ENCODE measurements at places on chromosomes 2 and 18.
A peak's percentile ranks its signal among the peaks of the same experiment; 100 is the strongest.

- no peak for DNase-seq
Measured at GRCh38 chr2:218811382-218811781, 20.2 kb downstream of the PRKAG3 start.

- DNase-seq: no peak
Measured at GRCh38 chr2:202703091-202703490, 68.3 kb downstream of the FAM117B start.

DNA sequence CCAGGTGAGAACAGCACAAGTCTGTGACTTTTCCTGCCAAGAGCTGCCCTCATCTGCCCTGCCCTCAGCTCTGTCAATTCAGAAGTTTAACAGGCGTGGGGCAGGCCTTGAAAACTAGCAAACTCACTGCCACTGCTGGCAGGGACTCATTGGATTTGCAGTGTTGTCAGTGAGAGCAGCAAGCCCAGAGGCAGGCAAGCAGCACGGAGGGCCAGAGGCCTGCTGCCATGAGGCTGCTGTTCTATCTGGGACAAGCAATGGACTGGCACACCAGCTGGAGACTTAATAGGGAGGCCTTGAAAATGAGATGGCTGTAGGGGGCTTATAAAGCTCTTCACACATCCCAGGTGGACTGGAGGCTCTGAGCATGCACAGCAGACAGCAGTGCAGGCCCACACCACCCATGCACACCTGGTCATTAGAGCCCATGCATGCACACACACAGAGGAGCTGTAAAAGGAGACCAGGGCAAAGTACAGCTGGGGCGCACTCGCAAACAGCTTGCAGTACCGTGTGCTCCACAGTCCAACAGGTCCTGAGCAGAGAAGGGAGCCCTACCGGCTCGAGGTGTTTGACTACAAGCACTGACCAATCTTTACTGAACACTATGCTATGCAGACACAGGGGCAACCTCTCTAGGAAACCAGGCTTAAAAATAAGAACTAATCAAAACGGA is 28.7 kb downstream of the MGAT4A start:
- no peak for DNase-seq

- DNase-seq: no peak
Measured at GRCh38 chr2:9696731-9697130, 65.9 kb upstream of the YWHAQ start.

GRCh38 chr2:15818318-15818753 is 122.0 kb upstream of the MYCN start:
- no peak for DNase-seq

DNA sequence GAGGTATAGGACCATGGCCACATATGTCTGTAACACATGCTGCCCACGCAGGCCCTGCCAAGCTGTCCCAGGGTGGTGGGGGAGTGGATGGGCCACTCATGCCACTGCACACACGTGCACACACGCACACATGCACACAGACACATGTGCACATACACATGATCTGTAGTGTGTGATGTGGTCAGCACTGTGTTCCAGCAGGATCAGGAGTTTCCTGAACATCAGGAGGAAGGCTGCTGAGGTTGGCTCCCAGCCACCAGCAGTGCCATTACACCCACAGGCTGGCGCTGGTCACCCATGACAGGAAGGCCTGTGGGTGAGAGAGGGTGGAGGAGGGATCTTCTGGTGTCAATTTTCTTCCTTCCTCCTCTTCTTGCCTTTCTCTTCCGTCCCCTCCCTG is 44.7 kb downstream of the POMC start:
- no peak for DNase-seq

GRCh38 chr2:46831869-46832265 is 83.7 kb downstream of the MCFD2 start:
- no peak for DNase-seq

- DNase-seq: no peak
Measured at GRCh38 chr2:160246356-160246755, 46.3 kb upstream of the ITGB6 start.

DNA sequence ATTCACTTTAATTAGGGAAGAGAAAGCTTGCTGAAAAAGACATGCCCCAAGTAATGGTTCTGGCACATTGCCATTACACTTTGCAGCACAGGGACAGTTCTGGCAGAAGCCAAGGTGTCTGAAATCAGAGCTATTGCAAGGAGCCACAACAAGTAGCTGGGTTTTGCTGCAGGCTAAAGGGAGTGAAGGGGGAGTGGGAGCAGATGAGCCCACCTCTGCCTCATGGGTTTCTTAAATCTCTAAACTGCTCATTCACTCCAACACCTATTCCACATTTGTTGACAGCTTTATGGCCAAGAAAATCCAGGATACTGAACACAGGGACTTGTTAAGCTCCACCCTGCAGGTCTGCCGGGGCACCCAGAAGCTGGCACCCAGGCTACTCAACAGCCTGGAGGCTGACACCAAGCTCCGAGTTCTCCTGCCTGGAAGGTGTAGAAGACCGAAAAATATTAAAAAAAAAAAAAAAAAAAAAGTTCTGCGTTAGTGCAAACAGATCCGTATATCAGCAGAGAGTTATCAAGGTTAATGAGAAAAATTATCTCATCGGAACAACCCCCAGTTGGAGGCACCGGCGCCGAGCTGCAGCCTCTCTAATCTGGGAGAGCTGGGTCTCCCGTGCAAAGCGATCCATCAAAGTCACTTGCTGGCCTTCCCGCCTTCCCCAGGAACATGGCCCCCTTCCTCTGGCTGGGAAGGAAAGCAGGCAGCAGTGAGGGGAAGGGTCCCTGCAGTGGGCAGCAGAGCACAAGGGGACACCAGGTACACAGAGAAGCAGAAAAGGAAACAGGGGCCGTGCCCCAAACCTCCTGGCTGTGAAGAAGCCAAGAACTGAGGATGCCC is 123.7 kb downstream of the HNMT start:
- no peak for DNase-seq

GRCh38 chr2:53519918-53520841 is 247.4 kb upstream of the CHAC2 start:
- no peak for DNase-seq

GRCh38 chr2:25275575-25275965 is 66.2 kb downstream of the DNMT3A start:
- DNase-seq: no peak

DNA sequence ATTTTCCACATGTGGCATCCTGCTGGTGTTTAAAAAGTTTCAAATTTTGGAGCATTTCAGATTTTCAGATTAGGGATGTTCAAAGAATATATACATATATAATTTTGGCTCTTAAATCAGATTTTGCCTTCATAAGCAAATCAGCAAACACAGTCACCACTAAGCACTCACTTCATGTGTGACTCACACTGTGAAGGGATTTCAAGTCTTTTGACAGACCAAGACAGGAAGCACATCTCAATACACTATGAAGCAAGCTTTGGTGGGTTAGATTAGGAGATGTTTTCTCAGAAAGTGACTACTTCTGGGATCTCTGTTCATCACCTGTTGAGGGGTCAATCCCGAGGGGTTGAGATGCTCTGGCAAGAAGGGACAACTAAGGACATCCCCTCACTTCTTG is 227.8 kb upstream of the RBBP8 start:
- DNase-seq: no peak

DNA sequence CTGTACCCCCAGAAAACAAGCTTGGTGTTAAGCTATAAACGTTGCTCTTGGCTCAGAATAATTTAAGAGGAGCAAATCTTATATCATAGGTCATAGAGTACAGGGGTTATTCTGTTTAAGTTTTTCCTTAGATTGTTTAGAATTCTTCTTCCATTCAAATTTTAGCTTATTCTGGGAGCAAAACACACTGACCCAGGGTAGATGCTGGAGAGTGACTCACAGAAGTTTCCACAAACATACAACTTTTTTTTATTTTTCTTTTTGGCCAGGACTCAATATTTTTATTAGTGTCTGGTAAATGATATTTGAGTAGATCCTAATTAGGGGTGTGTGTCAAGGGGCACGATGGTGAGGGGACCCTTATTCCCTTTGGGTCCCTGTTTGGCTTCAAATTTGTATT is 71.5 kb upstream of the PSME4 start:
- DNase-seq: no peak

GRCh38 chr2:176931588-176932563 is 280.7 kb upstream of the HNRNPA3 start:
- no peak for DNase-seq

DNA sequence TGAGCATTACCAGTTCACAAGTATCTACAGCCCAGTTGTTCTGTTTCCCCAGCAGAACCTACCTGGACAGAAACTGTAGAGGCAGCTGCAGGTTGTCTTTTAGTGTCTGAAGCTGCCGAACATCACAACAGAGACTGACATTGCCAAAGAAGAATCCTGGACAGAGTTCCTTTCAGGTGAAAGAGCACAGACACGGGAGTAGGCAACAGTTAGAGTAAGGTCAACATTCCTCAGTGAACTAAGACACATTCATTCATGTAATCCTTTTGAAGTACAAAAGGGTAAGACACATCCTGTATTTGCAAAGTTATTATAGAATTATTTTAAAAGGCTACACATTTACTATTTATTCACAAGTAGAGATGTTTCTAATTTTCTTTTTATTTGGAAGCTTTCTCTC is 14.3 kb downstream of the NPC1 start:
- DNase-seq: no peak

- DNase-seq: no peak
Measured at GRCh38 chr18:2091937-2092336, 479.4 kb downstream of the METTL4 start.

DNA sequence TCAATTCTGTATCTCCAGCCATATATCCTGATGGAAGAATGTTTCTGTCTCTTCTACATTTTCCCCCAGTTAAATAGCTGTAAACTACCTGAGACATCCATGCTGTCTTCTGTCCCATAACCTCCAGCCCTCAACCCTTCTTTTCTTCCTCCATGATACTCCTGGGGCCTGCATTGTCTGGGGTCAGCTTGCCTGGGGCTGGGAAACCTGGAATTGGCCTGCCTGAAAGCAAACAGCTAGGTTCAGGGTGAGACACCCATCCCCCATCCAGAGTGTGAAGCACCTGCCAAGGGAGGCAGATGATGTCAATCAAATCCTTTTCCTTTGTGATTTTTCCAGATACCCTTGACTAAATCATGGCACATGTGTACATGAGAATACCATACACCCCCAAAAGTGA is 313.7 kb upstream of the MGAT5 start:
- DNase-seq: no peak

- DNase-seq: no peak
Measured at GRCh38 chr18:70377317-70377799, 88.5 kb downstream of the SOCS6 start.

DNA sequence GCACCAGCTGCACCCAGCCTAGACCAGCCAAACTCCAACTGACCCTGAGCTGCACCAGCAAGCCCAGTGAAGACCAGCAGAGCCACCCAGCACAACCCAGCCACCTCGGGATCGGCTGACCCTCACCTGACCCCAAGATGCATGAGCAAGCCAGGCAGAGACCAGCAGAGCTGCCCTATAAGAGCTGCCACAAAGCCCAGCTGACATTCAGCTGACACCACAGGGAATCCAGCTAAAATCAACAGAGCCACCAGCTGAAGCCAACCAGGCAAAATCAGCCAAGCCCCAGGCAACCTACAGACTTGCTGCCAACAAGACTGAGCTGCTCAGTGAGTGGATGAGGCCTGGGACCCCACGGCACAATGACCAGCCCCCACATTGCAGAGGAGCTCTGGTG is 54.6 kb downstream of the CYP27C1 start:
- no peak for DNase-seq

- no peak for DNase-seq
Measured at GRCh38 chr2:111624411-111625156, 259.4 kb downstream of the ANAPC1 start.

GRCh38 chr18:38010971-38011857 is 445.6 kb upstream of the CELF4 start:
- DNase-seq: no peak

GRCh38 chr2:126656431-126657147 is 631 bp downstream of the GYPC start:
- DNase-seq: no peak

DNA sequence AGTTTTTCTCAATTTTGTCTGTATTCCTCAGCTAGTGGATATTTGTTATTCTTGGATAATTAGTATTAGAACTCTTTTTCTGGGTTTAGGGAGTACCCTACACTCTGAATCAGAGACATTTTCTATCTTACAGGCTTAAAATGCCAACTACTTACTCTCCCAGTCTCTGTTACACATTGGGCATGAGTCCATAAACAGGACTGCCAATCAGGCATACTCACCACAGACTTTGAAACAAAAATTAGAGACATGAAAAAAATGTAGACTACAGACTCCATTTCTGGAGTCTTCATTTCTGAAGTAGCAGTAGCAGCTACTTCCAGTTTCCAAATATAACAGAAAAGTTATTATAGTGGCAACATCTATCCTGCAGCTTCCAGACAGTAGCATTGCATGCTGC is 279.7 kb downstream of the MBD5 start:
- no peak for DNase-seq

DNA sequence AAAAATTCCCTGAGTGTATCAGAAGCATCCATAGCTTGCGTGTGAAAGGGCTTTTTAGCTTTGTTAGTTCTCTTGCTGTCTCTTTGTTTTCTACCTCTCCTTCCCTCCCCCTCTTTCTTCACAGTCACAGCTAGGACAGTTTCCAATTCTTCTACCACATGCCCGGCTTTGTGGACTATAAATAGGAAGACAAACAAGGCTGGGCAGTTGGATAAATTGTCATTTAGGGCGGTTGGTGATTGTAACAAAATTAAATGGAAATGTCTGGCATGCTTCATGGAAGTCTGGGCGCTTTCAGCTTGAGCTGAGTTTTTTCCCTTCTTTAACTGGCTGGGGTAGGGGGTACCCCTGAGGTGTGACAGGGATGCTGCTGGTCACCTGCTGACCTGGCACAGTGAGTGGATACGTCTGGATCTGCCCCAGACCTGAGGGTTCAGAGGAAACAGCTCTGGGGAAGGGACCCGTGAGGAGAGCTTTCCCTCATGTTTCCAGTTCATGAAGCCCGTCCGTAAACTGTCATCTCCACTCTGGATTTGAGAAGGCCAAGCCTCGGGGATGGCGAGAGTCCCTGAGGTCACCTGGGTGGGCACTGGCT is 29.0 kb upstream of the GIGYF2 start:
- no peak for DNase-seq

- no peak for DNase-seq
Measured at GRCh38 chr2:76251342-76251741, 540.6 kb upstream of the GCFC2 start.

GRCh38 chr2:227082286-227082685 is 81.7 kb downstream of the COL4A4 start:
- no peak for DNase-seq

GRCh38 chr2:26396734-26397298 is 4.9 kb upstream of the DRC1 start:
- peak; percentile 47 for DNase-seq

DNA sequence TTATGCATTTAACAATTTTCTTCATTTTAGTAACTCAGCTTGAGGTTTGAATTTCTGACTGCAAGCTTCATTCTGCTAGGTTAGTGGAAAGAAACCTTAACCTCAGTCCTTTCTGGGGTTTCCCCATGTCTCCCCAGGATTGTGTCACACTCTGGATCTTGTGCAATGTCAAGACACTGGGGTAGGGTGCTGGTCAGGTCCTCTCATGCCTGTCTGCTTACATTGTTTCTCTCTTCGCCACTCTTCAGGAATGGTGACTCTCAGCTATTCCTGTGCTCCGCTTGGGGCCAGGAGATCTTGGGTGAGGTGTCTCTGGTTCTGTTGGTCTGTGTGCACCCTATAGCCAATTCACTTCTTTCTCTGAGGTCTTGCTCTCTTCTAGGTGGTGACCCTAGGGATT is 23.9 kb downstream of the CTLA4 start:
- DNase-seq: no peak

GRCh38 chr2:69211048-69211447 is 176.0 kb downstream of the GFPT1 start:
- no peak for DNase-seq

GRCh38 chr18:38993342-38993741 is 1427.7 kb upstream of the CELF4 start:
- no peak for DNase-seq
